ENCODE measurements at places on chromosomes 12 and 14.

GRCh38 chr12:4135919-4136605 lies 137.5 kb upstream of the CCND2 start:
- DNase-seq = no peak

GRCh38 chr12:85527192-85527591 lies 247.2 kb downstream of the ALX1 start:
- DNase-seq = no peak

DNA sequence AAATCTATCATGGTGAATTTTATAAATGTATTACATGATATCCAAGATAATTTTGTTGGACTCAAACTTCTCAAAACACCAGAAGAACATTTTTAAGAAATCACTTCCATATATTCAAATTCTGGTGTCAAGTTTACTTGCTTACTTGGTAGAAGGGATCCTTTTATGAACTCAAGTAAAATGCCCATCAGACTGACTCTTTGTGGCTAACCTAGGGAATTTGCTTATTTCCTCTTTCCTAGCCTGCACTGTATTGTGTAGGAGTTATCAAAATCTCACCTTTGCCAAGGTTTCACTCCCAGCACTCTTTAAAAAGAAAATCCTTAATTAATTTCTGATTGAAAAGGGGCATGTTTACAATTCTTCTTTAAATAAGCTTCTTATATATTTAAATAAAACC lies 196.5 kb downstream of the DUSP6 start:
- no peak for DNase-seq

GRCh38 chr14:74202113-74202512 lies 37.1 kb upstream of the VSX2 start:
- DNase-seq = no peak

- DNase-seq = no peak
Observed at GRCh38 chr12:18242380-18243089, 18.8 kb upstream of the PIK3C2G start.

GRCh38 chr14:96204151-96205058 lies at the start of gene BDKRB2:
Gene BDKRB2 (plus strand): TSS chr14:96204839. CDS start chr14:96237108, 32,269 bp downstream.
- DNase-seq = no peak

- DNase-seq = no peak
Observed at GRCh38 chr12:132766380-132767085, 4.9 kb upstream of the ANKLE2 start.

GRCh38 chr12:112906712-112907414 lies at the start of gene OAS1:
Gene OAS1 (plus strand): TSS chr12:112906962. CDS start chr12:112907040, 78 bp downstream.
- DNase-seq = no peak

DNA sequence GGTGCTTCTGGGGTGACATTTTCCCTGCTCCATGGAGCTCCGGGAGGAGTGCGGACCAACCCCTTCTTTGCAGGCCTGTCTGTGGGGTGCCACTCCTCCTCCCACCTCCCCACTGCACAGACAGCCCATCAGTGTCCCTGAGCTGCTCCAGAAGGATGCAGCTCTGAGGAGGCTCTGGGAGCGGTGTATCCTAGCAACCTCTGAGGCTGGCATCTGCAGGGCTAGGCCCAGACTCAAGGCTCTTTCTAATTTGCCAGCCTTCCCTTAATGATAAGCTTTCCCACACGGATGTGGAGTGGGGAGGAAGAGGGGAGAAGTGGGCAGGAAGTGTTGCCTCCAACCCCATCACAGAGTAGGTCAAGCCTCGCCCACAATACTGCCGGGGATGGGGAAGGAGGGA lies 59.7 kb downstream of the CALM1 start:
- DNase-seq = no peak

DNA sequence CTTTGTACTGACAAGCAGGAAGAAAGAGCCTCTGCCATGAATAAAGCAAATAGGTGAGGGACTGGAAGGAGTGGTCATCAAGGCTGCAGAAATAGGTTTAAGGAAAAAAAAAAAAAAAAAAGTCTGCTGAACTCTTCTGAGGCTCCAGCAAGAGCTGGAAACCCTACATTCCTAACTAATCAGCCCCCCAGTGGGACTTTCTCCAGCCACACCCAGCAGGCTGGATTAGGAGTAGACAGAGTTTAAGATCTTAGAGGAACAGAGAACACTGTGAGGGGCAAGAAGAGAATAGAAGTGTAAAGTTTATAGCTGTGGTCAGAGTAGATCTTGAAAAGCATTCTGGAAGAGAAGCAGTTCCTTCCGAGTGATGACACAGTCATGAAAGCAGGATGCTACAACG lies 66.4 kb downstream of the ATXN2 start:
- DNase-seq = no peak

DNA sequence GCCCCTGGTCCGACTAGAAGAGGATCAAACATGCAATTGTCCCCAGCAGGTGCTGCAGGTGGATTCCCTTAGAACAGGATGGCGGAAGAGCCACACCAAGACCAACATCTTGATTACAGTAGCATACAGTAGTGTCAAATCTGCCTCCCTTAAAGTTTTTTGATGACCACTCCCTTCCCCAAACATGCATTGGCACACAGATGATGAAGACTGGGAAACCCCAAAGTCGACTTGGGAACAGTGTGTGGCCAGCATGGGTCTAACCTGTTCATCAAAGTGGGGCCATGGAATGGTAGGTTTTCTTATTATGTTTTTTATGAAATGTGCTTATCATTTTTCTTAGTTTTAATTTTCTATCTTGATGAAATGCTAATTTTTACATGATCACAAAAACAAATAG lies 8.8 kb downstream of the PLXNC1 start:
- DNase-seq = no peak

DNA sequence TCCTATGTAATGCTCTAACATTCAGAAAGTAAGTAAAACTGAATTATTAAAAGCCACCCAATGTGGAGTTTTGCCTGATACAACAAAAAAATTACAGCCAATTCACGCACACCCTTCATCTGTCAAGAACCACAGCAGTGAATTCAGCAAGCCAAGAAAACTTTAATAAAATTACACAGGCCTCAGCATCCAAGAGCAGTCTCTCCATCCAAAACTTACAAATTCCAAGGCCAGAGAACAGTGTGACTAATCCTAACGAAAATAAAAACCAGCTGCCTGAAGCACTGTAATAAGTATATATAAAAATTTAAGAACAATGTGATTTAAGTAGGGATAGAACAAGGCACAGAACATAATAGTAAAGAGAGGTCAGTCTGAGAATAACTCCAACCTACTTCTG lies 54.2 kb downstream of the SIX6 start:
- DNase-seq = no peak

DNA sequence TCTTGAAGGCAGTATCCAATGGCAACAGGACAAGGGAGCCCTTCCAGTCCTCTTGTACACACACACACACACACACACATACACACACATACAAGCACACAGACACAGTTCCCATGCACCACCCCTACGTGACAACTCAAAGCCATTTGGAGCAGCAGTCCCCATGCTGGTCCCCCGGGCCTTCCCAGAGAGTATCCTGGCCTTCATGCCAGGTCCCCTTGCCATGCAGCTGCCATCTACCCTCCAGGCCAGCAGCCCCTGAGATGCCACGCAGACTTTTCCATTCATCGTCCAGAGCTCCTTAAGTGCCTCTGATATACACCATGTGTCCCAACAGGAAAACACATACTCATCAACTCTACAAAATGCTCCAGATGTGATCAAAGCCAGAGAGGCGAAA lies 159.5 kb downstream of the ANO2 start:
- DNase-seq = no peak

GRCh38 chr14:104880584-104881210 lies 15.6 kb downstream of the CEP170B start:
- DNase-seq = no peak

DNA sequence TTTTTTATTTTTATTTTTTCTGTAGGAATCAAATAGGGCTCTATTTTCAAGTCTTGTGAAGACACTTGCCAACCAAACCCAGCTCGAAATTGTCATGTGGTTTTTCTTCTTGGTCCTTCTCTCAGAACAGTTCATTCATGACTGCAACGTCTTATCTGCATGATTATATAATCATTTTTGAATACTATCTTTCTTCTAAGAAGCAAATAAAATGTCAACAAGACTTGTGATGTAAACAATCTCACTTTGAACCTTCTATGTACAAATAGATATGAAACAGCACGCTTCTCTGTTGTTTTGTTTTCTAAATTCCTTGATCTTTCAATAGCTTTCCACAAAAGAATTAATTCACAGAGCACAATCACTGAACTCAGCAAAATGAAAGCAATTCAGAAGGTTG lies 320.7 kb downstream of the SOX5 start:
- peak; percentile 40 for DNase-seq

GRCh38 chr12:58812214-58812613 lies 108.1 kb downstream of the LRIG3 start:
- DNase-seq = no peak

GRCh38 chr14:20799892-20800544 lies 2.6 kb downstream of the RNASE1 start:
- no peak for DNase-seq

DNA sequence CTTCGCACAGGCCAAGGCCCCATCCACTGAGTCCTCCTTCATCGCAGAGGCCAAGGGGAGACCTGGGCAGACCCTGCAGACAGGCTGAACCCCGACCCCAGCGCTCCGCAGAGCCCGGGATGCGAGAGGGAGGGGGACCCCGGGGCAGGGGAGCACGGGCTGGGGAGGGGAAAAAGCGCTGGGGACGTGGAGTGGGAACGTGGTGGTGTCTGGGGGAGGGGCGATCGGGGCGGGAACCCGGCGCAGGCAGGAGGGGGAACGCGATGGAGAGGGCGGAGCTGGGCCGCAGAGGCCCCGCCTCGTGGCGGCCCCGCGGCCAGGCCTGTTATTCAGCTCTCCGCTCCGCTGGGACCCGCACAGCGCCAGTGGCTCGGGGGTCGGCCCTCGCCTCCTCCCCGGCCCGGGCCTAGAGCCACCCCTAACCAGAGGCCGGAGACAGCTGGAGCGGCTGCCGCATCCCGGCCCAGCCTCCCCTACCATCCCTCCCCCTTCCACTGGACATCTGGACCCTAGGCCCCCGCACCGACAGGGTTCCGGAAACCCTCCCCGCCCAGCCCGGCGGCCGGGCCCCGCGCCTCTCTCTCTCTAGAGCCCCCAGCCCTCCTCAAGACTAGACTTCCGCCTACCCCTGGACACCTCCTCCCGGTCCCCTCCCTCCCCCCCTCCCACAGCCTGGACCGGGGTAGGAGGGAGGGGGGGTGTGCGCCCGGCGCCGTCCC lies at the start of gene ARHGEF25:
Gene ARHGEF25 (plus strand): TSS at position 328 of the 719 bp plus-strand sequence. CDS start 460 bp downstream, outside the sequence.
- DNase-seq = peak; percentile 72

GRCh38 chr14:58059126-58059525 lies 92.9 kb downstream of the ARMH4 start:
- DNase-seq = no peak

GRCh38 chr12:47705229-47705565 lies 633 bp downstream of the RPAP3 start:
- DNase-seq = no peak

GRCh38 chr14:66468778-66469367 lies 17.3 kb upstream of the CCDC196 start:
- no peak for DNase-seq

GRCh38 chr14:21476523-21476924 lies 235 bp downstream of the RAB2B start:
- DNase-seq = no peak

- DNase-seq = no peak
Observed at GRCh38 chr14:77148510-77149231, 7.1 kb upstream of the ZDHHC22 start.

- no peak for DNase-seq
Observed at GRCh38 chr12:23891115-23891514, 58.4 kb downstream of the SOX5 start.

DNA sequence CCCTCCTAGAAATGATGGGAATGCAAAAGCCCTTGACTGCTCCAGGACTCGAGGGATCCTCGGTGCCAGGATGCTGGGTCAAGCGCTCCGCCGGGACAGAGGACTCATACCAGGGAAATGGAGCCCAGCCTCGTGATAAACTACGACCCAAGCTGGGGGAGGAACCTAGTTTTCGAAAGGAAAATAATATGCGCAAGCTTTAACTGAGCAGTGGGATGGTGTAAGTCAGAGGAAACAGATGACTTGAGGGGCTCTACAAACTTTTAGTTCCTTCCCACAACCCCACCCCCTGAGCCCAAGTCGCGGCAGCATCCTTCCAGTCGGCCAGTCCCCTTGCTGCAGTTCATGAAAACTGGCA lies 654 bp upstream of the SUPT16H start:
- no peak for DNase-seq

GRCh38 chr14:58469309-58469708 lies 41.8 kb downstream of the KIAA0586 start:
- DNase-seq = no peak

DNA sequence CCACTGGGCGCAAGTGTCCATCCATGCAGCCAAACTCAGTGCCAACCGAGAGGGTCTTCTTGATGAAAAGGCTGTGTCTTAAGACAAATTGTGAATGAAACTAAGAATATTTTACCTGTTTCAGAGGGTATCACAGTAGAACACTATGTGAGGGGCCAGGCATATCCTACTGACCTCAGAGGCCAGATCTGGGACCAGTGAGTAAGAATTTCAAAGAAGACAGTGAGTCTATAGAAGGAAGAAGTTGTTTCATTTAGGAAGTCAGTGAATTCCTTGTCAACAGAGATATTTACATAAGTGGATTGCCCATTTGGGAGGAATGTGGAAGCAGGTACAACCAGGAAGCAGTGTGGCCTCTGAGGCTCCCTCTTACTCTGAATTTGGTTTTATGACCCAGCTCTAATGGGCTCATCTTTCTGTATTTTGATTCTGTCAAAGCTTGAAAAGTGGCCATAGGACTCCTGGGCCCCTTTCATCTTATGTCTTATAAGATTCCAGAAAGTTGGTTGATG lies 137.4 kb downstream of the ZNF664 start:
- peak; percentile 38 for DNase-seq

GRCh38 chr14:103279142-103280025 lies 54.7 kb upstream of the EIF5 start:
- DNase-seq = no peak

GRCh38 chr12:116874324-116874995 lies 6.8 kb downstream of the HRK start:
- DNase-seq = no peak

GRCh38 chr12:129127771-129128170 lies 274.5 kb downstream of the GLT1D1 start:
- DNase-seq = no peak

GRCh38 chr12:126899926-126900792 lies 1366.8 kb upstream of the TMEM132C start:
- no peak for DNase-seq

DNA sequence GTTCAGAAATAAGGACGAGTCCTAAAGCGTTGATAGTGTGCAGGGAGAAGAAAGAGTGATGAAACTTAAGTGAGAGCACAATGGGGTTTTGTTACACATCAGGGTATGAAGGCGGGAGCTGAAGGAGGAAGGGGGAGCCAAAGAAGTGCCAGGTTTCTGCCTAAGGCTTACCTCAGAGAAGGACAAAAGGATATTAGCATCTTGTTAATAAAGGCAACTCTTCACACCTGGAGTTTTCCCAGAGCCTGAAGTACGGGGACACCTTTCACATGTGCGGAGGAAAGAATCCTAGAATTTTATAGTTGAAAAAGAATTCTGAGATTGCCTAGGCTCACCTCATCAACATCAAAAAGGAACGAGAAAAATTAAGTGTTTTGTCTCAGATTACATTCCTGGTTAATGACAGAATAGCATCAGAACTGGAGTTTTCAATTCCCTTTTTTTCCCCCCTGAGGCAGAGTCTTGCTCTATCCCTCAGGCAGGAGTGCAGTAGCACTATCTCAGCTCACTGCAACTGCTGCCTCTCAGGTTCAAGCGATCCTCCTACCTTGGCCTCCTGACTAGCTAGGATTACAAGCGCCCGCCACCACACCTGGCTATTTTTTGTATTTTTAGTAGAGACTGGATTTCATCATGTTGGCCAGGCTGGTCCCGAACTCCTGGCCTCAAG lies 2.2 kb upstream of the SAV1 start:
- DNase-seq = peak; percentile 21

GRCh38 chr12:49064767-49065152 lies 4.2 kb upstream of the KMT2D start:
- no peak for DNase-seq

All from HAP-1 (cell line).